ENCODE measurements at places on chromosomes 5 and 9.

DNA sequence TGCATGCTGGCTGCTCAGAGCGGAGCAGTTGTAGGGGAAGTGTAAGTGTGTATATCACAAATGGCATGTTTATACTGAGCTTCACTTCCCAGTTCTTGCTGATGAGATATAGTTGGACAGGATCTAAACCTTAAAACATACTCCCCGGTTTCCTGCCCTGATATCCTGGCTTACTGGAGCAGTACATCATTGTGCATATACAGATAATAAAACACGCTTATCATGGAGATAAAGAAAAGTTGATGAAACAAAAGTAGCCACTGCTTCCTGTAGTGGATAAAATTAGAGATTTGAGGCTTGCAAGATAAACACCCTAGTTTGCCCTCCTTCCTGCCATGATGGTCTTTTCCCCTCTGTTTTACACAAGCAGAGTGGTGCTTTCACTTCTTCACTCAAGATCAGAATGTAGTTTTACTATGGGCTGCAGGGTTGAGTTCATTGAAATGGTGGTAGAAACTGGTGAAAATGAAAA, 15.0 kb downstream of the NPR3 start:
- DNase-seq: no peak

GRCh38 chr5:39057734-39058133, 16.5 kb downstream of the RICTOR start:
- DNase-seq: no peak

DNA sequence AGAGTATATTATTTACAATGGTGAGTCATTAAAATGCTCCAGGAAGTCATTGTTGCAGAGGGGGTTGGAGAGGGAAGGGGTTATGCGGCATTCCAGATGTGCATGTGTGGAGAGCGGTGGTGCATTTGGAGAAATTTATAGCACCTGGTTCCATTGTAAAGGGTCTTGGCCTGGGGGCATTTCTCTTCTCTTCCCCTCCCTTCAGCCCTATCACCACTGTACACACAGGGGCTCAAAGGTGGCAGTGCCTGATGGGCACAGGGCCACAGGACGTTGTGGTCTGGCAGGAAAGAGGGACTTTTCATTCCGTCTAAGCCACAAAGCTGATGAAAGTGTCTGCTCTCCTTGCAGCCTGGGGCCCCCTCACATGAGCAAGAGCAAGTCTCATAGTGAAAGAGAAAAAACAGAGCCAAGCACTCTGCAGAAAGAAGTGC, 442.4 kb upstream of the ZNF462 start:
- peak; percentile 68 for DNase-seq

GRCh38 chr9:103025796-103026195, 30.7 kb downstream of the CYLC2 start:
- no peak for DNase-seq

DNA sequence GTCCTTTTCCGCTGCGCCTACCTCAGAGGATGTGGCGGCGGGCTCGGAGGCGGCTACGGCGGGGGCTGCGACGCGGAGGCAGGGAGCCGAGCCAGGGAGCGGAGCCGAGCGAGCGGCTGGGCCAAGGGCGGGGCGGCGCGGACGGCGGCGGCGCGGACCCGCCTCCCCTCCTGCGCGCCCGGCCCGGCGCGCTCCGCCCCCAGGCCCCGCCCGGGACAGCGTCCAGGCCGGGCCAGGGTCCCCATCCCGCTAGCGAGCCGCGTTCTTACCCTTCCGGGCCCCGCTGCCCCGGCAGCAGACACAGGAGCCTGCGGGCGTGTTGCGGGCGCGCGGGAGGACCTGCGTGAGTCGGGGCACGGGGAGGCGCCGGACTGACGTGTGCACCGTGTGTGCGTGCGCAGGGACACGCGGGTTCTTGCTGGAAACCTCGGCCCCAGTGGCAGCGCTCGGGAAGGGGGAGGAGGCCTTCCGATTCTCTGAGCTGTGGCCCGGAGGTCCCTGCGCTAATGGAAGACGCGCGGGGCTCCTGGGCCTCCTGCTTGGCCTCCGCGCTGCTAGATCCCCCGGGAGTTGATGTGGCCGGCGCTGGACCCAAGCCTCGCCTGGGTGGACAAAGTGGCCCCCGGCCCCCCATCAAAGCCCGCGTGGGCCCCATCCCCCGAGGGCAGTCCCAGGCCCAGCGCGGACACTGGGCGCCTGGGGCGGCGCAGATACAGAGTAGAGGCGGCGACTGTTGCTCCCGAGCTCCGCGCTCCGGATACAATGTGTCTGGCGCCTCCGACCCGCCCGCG, at the start of gene VDAC1:
VDAC1 (minus strand) TSS at position 350 of the 791 bp plus-strand sequence. CDS start 11,963 bp downstream, outside the sequence.
- DNase-seq: peak; percentile 92
